ENCODE measurements at places on chromosomes 2 and 18.

DNA sequence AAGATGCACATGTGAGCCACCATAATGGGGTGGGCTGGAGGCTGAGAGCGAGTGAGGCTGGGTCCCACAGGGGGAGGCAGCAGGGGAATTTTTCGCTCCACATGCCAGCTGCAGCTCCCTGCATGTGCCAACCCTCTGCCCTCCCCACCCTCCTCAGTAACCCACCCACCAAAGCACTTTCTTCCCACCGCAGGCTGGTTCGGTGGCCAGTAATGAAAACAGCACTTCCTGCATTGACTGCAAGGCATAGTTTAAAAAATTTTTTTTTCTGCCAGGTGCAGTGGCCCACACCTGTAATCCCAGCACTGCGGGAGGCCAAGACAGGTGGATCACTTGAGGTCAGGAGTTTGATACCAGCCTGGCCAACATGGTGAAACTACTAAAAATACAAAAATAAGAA is 147.5 kb upstream of the TTC39C start:
- DNase-seq = no peak

- DNase-seq = peak; percentile 50
Observed at GRCh38 chr2:64359171-64359891, 94.6 kb upstream of the LGALSL start.

DNA sequence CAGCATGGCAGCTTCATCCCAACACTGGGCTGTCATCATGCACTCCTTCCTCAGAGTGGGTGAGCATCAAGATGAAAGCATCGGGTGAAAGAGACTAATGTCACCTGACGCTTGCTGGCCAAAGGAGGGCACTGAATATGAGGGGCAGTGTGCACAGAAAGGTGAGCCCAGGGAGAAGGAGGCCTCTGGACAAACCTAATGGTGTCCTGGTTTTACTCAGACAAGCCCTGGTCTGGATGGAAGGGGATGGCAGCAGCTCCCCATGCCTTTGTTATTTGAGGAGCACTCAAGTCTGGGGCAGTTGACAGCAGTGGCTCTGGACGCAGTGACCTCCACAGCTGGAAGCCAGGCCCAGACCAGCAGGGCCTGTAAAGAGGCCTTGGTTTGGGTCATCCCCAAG is 209.7 kb downstream of the SMAD2 start:
- no peak for DNase-seq

DNA sequence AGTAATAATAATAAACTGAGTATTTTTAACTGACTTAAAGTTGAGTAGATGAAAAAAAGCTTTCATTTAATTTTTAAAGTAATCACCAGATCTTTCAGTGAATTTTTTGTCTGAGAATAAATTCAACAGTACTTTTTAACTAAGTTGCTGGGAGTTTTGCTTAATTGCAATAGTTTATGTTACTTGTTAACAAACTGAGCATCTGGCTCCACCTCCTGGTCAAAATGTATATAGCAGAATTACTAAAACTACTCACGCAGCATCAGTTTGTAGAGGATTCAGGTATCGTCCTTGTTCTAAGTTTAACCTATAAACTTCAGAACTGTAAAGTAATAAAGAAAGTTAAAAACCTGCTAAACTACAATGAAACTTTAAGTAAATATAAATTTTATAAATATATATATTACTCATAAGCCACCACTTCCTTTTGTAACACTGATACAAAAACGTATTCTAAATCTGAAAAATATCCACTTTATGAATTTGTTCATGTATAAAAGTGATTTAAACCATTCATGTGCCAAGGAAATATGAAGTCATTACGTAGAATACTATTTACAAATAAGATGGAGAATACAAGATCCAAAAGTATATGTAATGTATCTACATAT is 21.3 kb downstream of the NOL10 start:
- peak; percentile 59 for DNase-seq

DNA sequence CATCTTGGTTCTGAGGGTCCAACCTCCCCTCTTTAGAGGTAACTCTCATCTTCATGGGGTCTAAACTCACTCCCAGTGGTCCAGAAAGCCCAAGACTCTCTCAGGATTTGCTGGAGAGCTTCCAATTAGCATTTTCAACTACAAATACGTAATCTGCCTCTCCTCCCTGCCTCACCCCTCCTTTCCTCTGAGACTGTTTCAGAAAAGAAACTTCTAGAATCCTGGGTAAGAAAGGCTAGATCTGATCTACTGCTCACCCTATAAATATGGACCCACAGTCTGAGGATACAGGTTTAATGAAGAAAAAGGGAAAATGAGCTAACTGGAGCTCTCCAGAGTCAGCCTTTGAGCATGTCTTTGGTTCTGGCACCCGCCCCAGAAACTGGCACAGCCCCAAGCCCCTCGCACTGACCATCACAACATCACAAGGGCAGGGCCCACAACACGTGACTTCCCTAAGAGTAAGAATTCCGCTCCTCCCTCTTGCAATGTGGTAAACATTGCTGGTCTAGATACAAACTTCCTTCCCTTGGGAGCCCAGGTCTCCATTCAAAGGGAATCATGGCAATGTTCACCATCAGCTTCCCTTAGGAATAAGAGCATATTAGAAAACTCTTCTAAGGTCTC is 21.7 kb upstream of the IHH start:
- no peak for DNase-seq

GRCh38 chr2:72916743-72917137 is 579 bp upstream of the EMX1 start:
- DNase-seq = no peak

DNA sequence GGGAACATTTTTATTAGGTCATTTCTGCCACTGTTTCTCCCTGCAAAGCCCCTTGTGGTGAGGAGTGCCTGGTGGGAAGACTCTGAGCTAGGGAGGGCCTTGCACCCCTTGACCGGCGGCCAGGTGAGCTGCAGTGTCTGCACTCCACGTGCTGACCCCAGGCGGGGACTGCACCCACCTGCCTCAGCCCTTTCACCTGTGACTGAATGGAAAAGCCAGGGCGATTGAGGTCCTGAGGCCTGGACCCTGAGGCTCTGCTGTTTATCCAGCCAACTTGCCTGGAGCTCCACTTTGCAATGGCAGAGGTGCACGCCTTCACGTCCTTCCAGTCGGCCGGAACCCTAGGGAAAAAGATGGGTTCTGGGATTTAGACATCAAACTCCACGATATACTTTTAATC is 53.1 kb downstream of the TMEM18 start:
- no peak for DNase-seq

GRCh38 chr2:221562226-221562625 is 9.9 kb downstream of the EPHA4 start:
- peak; percentile 42 for DNase-seq

GRCh38 chr2:85449214-85449588 is 30.7 kb downstream of the SH2D6 start:
- no peak for DNase-seq

- DNase-seq = no peak
Observed at GRCh38 chr2:207279520-207279919, 113.8 kb upstream of the KLF7 start.

DNA sequence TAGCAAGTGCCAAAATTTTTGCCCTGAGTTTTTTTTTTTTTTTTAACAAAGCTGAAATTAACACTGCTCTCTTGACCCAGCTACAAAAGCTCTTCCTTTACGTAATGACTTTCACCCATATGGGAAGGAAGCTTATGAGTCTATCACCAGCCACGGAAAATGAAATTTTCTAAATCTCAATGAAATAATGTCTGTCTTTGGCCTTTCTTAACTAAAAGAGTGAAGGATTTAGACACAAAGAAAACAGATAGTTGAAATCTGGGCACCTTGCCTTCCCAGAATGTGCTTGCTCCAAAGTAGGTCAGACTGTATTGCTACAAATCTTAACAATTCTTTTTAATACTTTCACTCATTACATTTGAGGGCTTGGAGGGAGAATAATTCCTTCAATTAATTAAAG is 180.8 kb upstream of the MGAT5 start:
- no peak for DNase-seq

- peak; percentile 89 for DNase-seq
Observed at GRCh38 chr2:30113617-30114293, 33.1 kb upstream of the YPEL5 start.

- no peak for DNase-seq
Observed at GRCh38 chr2:1091895-1092585, 141.4 kb downstream of the SNTG2 start.

- DNase-seq = peak; percentile 81
Observed at GRCh38 chr2:11967946-11968465, 221.6 kb downstream of the LPIN1 start.

- DNase-seq = no peak
Observed at GRCh38 chr18:52341103-52341432, 1.1 kb downstream of the DCC start.

DNA sequence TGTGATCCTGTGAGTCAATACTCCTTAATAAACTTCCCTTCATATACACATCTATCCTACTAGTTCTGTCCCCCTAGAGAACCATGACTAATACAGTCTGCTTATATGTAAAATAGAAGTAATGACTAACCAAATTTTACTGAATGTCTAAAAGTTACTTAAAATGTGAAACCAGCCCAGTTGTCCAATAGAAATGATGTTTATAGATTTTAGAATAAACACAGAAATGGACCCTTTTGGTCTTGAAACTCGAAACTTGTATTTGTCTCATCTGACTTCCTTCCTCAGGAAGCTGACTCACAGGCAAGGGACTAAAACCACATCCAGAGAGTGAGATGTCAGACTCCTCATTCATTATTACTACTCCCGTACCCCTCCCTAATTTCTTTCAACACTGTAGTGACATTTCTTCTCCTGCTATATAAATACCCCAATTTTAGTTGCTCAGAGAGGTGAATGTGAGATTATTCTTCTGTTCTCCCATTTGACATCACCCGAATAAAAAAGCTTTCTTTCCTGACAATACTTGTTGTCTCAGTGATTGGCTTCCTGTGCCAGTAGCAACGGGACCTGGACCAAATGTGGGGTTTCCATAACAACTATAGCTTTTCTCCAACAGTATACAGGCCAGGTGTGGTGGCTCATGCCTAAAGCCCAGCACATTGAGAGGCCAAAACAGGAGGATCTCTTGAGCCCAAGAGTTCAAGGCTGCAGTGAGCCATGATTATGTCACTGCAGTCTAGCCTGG is 486.0 kb downstream of the ERBB4 start:
- DNase-seq = peak; percentile 42

- no peak for DNase-seq
Observed at GRCh38 chr2:106581755-106582147, 94.6 kb downstream of the CD8B2 start.

GRCh38 chr18:59724103-59724502 is 26.9 kb upstream of the CCBE1 start:
- no peak for DNase-seq

- DNase-seq = peak; percentile 15
Observed at GRCh38 chr18:75473316-75473715, 45.8 kb upstream of the SMIM21 start.

DNA sequence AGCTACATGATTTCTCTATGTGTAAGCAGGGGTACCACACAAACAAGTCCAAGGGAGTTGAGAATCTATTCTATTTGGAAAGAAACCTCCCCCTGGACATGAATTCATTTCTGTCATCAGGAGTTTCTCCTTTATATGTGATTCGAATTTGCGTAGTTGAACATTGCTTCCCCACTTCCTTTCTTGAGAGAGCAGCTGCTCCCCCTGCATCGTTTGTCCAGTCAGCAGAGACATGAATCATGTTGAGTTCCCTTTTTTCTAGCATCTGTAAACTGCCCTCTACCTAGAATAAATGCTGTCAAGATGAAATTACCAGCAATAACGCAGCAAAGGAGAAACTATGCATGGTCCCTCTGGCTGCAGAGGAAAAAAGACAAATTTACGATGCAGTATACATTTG is 73.8 kb downstream of the KIF5C start:
- DNase-seq = no peak

DNA sequence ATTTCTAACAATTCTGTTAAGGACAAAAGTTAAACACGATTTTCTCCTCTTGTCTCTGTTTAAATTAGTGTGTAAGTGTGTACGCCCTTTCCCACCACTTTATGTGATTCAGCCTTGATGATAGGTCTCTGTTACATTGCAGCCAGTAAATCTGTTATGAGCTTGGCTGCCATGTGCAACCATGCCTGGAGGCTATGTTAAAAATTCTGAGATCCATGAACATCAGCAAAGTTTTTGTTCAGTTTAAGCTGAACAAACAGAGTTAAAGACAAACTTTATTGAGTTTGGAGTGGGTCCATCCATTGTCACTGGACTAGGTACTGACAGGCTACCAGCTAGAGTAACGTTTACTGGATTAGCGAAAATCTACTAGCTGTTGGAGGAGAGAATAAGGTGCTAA is 110.4 kb downstream of the NCKAP5 start:
- DNase-seq = no peak

DNA sequence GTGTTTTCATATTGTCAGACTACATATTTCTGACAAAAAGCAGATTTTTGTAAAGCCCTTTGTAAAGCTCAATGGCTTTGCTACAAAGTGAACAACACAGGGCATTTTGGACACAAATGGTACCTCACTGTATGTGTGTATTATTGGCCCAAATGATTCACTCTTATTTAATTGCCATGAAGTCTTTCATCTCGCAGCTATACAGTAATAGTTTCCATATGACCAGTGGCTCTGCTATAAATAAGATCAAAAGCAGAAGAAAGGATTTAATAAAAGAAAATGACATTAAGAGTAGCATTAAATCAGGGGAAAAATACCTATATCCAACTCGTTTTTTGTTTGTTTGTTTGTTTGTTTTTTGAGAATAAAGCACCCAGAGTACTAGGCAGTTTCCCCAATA is 284.0 kb upstream of the CCDC68 start:
- peak; percentile 52 for DNase-seq
